ENCODE measurements at places on chromosomes 7 and 10. TPM values are rescaled to one million over a fixed set of nuclear protein-coding genes. Genes with fewer than 3 reads are reported as not detected.

The CDH23 gene
- total RNA-seq, result under 0.01 TPM

The NPC1L1 gene
- total RNA-seq, result not detected

The EVX1 gene
- total RNA-seq, result not detected

The TEX36 gene
- total RNA-seq, result not detected

The CACNB2 gene
- total RNA-seq, result not detected

The CALML3 gene
- total RNA-seq, result not detected

The LRMDA gene
- total RNA-seq, result 18.3 TPM

The MORN4 gene
- total RNA-seq, result 2.9 TPM

The COL17A1 gene
- 2.3 TPM for total RNA-seq

The SLC18A3 gene
- total RNA-seq, result not detected

The CYP3A5 gene
- not detected for total RNA-seq

The ASL gene
- 49.6 TPM for total RNA-seq

The GRM8 gene
- not detected for total RNA-seq

The INA gene
- 0.33 TPM for total RNA-seq

The CLDN12 gene
- 14.0 TPM for total RNA-seq

The SLC18A2 gene
- total RNA-seq, result not detected

The WDR86 gene
- not detected for total RNA-seq

The IL6 gene
- total RNA-seq, result 3.7 TPM

The UPK3B gene
- not detected for total RNA-seq

The ANXA8L1 gene
- total RNA-seq, result not detected

The HIBADH gene
- total RNA-seq, result 24.5 TPM

The NPVF gene
- total RNA-seq, result not detected

The KCNMA1 gene
- total RNA-seq, result 0.19 TPM

The FGL2 gene
- total RNA-seq, result under 0.01 TPM

The OPN4 gene
- not detected for total RNA-seq

The PDE1C gene
- total RNA-seq, result 1.8 TPM

The EPHA1 gene
- not detected for total RNA-seq
